ENCODE measurements at places on chromosomes 11 and 22.

DNA sequence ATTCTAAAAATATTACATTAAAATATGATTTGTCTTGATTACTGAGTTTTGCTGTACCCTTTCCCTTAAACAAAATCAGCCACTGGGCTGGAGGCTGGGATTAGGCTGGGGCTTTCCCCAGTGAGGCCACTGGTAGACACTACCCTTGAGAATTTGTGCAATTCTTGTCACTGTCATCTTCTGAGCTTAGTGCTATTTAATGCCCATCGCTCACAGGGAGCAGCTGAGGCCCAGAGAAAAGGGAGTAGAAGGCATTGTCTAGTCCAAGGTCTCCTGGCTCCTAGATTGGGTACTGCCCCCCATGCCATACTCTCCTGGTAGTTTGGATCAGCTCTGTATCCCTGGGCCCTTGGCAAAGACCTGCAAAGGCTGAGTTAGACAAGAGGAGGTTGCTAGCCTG lies 6.7 kb downstream of the CHRM1 start:
- DNase-seq: no peak

- DNase-seq: no peak
Observed at GRCh38 chr11:47589977-47590861, 3.7 kb downstream of the FAM180B start.

DNA sequence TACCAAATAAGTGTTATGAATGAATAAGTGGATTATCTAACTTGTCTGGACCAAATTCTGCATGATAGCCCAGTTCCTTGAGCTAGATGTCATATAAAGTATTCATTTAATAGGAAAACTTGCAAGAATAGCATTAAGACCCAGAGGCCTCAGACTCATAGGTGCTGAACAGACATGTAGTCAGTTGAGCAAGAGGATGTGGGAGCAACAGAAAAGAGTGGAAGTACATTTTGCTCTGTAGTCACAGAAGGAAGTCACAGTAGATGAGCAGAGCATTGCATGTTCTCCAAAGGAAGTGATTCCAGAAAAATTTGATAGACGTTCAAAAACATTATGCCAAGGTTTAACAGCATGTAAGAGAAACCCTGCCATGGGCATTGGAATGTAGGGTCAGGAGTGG lies 9.5 kb downstream of the HOATZ start:
- DNase-seq: no peak

DNA sequence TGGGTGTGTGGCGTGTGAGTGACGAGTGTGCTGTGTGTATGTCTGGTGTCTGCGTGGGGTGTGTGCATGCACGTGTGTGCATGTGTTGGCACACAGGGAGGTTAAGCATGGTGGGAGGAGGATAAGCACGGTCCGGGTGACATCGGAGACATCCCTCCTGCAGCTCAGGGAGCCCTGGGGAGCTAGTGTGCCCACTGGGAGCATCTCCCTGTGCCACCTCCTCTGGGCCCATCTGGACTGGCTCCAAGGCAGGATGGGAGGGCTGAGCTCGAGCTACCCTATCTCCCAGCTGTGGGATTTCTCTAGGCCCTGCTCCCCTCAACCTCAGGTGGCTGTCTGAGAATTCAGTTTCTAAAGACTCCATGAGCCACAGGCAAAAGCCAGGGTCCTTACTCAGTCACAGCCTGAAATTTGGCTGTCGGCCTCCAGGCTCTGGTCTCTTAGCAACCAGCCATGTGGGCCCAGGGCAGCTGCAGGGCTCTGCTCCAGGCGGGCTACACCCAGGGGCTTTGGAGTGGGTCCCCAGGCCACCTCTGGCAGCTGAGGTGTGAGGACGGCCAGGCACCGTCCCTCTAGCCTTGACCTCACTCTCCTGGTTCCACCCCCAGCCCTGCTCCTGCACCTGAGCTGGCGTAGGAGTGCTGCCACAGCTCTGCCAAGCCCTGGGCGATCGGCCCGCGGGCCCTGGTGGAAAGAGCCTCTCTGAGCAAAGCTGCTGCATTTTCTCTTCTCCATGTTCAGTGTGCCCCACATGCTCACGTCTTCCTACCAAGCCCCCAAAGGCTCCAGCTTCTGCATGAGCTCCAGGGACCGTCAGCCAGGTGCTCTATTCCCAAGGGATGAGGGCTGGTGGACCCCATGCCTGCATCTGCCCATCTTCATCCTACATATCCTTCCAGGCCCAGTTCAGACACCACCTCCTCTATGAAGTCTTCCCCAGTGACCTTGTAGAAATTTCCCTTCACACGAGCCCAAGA lies 39.7 kb downstream of the RTL6 start:
- DNase-seq: no peak

GRCh38 chr11:81853791-81854190 lies 879.9 kb downstream of the FAM181B start:
- DNase-seq: no peak

DNA sequence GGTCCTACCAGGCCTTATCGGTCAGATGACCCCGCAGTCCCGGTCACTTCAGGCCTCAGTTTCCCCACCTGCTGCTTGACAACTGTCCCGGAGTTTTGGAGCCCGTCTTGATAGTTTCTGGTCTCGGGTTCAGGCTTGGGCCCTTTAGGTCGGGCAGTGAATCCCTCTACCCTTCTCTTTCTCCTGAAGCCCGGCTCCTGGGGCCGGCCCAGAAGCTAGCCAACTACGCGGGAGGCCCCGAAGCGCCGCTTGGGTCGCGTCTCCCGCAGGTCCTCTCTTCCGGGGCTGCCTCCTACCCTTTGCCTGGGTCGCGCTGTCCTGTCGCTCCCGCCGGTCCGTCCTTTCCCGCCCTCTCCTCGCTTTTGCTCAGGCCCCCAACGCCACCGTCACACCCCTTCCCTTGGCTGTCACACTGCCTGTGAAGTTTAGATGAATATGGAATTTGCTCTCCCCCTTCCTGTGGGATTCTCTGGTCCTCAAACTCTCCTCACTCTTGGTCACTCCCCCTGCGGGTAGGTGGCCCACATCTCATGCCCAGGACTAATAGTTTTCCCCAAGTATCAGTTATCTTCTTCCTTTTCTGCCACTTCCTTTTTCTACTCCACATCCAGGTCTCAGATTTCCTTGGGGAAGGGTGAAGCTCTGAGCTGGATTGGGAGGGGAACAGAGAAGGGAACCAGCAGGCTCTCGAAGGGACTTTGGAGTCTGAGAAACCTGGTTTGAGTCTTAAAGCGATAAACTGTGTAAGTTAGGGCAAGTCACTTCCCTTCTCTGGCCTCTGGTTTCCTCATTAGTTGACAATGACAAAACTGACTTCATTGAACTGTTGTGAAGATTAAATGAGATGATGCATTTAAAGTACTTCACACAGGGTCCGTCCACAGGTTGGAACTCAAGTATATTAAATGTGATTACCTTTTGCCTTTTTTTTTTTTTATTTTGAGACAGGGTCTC lies 790 bp downstream of the RAB1B start:
- peak; percentile 74 for DNase-seq

- DNase-seq: no peak
Observed at GRCh38 chr11:112744041-112744440, 217.2 kb upstream of the NCAM1 start.

DNA sequence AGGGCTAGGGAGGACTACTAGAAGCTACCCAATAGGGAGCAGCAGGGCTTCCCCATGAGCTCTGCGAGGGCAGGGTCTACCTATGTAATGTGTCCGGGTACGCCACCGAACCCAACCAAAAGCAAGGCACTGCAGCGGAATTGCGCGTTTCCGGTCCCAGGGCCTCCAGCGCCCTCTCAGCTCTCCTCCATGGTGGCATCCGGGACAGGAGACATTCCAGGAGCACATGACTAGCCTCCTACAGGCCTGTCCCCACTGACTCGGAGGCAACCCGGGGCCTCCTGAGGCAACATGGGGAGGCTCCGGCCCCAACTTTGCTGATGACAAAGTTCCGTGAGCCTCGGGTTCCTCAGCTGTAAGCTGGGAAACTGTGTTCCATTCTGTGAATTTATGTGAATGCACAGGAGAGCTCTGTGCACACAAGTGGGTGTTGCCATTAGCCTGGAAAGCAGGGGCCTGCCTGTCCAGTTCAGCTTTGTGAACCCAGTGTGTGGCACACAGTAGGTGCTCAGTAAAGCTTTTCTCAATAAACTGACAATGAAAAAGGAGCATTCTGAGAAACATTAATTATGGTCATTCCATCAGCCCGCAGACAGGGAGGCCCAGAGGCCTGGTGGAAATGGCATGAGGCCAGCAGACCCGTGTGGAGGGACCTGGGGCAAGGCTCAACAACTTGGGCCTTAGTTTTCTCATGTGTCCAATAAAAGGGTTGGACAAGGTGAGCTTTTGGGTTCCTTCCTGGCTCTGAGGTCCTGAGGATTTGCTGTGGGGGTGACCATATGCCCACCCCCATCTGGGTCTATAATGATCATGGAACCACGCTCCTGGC lies 50.3 kb downstream of the CHRDL2 start:
- DNase-seq: no peak

Measured in OCI-M1 (cell line).